ENCODE measurements at places on chromosomes 6 and 20.

DNA sequence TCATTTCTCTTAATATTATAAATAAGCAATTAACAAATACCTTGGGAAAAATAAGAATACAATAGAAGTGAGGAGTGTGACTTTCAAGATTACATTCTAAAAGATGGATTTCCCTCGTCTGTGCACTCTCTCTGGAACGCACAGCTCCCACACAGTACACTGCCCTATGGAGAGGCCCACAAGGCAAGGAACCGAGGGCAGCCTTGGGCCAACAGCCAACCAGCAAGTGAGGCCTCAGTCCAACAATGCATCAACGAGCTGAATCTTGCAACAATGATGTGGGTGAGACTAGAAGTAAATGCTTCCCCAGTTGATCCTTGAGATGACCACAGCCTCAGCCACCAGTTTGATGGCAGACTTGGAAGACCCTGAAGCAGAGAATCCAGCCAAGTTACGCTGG is 34.5 kb upstream of the AVP start:
- DNase-seq = no peak

DNA sequence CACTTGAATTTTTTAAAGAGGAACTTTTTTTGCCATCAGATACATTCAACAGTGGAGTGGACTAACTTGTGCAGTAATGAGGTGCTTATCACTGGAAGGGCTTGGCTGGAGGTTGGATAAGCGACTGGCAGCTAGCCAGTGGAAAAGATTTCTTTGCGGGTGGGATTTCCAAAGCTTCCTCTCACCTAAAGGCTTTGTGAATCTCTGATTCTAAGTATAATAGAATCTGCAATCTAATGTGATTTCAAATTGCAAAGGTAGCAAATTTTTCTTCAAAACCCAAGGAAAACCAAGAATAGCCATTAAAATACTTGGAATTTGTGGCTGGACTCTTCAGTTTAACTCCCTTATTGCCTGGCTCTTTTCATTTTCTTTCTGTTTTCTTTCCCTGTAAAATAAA is 460.4 kb upstream of the MARCKS start:
- no peak for DNase-seq

DNA sequence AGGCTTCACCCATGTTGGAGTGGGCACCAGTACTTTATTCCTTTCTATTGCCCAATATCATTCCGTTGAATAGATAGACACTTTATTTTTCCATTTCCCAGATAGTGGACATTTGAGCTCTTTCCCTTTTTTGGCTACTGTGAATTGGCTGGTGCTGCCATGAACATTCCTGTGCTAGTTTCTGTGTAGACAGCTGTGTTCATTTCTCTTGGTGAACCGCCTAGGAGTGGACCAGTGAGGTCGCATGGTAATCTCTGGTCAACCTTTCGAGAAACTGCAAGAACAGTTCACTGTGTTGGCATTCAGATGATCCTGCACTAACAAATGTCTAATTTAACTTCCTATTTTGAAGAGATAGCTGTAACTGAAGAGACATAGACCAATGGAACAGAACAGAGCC is 58.6 kb downstream of the RAMACL start:
- DNase-seq = no peak

DNA sequence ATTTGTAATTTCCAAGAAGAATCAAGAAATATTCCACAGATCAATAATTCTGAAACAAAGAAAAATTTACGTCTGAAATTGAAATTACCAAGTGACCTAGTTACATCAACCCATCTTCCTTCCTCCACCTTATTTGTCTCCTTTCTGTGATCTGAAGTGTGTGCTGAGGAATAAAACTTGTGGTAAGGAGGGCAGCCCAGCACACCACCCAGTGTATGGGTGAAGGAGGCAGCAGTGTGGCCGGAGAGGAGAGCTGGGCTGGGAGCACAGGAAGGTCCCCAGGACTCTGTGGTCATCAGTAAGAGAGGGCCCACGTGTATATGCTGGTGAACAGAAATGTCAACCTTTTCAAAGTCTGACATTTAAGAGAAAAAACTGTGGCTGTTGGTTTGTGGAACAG is 11.3 kb upstream of the CCR6 start:
- DNase-seq = no peak

DNA sequence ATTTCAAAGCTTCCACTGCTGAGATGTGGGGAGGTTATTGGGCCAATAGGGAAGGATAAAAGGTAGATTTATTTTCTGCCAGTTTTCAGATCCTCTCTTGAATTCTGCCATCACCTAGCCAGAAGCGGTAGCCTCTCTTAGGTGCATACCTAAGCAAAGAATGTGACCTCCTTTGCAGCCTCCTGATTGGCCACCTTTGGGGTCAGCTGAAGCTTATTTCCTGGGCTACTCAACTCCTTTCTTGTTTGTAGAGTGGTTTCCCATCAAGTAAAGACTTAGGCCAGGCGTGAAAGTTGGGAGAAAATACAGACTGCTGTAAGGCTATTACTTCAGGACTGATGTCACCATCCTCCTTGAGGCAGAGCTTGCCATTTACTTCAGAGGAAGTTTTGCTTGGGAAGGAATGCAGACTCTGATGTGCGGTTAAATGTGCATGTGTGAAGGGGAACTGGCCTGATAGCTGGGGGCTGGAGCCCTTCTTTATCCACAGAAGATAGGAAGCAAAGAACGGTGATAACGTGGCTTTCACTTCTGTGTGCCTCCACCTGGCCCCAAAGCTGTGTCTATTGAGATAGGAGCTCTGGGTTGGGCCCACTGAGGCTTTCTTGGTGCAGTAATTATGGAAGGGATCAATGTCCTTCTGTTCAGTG is 70.1 kb downstream of the TRMT11 start:
- DNase-seq = no peak

GRCh38 chr6:36805917-36806316 is 33.3 kb downstream of the CPNE5 start:
- no peak for DNase-seq

DNA sequence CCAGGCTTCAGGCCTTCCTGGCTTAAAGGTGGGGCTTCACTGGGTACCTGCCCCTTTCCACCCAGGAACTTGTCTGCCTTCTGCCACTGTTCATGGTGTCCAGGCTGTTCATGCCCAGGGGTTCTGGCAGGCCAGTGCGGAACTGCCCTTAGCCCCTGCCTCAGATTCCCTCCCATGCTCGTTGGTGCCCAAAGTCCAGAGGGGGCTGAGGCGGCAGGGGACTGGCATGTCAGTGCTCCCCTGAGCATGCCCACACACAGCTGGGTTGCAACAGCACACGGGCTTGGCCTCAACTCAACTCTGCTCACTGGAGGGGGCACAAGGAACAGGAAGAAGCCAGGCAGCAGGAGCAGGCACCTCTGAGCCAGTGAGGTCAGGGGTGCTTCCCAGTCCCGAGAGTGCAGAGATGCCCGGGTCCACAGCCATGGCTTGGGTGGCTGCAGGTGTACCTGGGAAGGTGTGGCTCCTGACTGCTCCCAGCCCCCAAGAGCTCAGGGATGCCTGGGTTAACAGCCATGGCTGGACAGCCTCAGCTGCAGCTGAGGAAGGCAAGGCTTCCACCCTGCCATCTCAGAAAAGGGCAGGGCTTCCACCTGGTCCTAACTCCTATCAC is 845.9 kb downstream of the EYS start:
- no peak for DNase-seq

- DNase-seq = no peak
Measured at GRCh38 chr6:167005350-167006159, 6.4 kb downstream of the CEP43 start.

GRCh38 chr6:17589406-17590096 is 10.6 kb upstream of the FAM8A1 start:
- DNase-seq = peak; percentile 43

- DNase-seq = no peak
Measured at GRCh38 chr6:4172368-4172767, 37.0 kb upstream of the ECI2 start.

- DNase-seq = no peak
Measured at GRCh38 chr6:41049521-41049920, 3.5 kb upstream of the APOBEC2 start.

DNA sequence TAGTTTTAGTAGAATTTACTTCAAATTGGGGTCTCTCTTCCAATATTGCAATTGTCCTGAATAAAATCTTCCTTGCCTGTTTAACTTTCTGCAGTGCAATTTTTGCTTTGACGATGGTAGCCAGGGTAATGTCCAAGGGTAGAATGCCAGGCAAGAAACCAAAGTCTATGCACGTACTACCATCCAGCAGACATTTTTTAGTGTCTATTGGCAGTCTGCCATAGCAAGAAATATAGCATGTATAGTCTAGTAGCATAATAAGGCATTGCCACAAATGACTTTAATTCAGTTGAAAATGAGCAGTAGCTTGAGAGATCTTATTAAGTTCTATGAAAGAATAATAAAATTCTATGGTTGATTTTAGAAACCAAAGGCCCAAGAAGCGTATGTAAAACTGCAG is 62.3 kb upstream of the KCNQ5 start:
- DNase-seq = no peak

DNA sequence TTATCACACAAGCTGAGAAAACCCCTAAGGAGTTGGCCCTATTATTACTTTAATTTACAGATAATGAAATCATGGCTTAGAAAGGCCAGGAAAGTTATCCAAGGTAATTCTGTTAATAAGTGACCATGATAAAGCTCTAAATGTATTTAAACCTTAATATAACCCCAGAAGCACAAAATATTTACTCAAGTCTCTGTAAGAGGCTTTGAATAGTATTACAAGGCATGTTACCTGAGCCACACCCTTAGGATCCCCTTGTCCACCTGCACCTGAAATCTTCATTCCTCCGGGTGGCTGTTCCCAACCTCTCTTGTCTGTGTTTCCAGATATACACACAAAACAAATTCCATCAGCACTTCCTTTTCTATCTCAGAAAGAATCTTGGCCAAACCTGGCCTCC is 271.6 kb upstream of the BMP2 start:
- no peak for DNase-seq

DNA sequence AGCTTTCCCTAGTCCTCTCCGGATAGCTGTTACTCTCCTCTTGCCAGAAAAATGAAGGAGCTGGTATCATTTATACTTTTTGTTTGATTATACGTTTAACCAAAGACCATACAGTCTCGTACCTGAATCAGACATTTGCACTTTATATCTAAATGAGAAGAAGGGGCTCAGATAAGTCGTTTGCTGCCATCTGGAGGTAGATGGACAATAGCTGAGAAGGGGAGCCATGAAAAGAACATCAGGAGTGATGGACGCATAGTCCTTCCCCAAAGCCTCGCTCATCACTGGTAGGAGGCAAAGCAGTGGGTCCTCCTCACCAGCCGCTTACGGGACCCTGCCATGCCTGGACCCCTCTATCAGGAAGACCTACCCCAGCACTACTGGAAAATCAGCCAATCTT is 45.4 kb downstream of the RPF2 start:
- no peak for DNase-seq

GRCh38 chr20:50516180-50516934 is 6.2 kb downstream of the PTPN1 start:
- no peak for DNase-seq

DNA sequence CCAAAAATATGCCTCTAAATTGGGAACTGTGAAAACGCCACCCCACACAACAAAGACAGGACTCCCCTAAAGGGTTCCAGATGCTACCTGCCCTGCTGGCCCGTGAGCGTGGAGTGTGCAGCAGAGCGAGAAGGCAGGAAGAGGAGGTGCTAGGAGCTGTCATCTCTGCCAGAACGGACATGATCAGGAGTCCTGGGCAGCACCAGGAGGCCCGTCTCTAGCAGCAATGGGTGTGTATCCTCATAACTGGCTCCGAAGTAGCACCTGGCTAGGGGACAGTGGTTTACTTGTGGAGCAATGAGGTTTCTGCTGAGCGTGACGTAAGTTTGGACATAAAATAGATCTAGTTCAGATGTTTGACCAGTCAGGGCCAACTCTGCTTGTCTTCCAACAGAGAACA is 226.0 kb downstream of the CDH4 start:
- DNase-seq = no peak

- DNase-seq = peak; percentile 24
Measured at GRCh38 chr6:137218473-137218916, 690 bp downstream of the IFNGR1 start.

DNA sequence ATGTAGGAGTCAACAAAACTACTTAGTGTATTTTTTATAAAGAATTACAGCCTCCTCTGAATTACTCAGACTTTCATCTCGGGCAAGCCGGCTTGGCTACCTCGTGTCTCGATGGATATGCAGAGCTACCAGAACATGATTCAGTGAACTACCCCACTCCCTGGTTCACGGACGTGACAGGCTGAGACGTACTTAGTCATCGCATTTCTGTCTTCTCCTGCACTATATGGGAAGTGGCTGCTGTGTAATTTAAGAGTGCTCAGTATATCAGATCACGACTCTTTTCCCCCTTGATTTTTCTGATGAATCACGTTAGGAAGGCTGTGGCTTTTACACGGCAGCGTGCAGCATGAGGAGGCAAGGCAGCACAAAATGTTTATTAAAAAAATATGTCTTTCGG is 302.7 kb upstream of the ZFP64 start:
- DNase-seq = no peak

DNA sequence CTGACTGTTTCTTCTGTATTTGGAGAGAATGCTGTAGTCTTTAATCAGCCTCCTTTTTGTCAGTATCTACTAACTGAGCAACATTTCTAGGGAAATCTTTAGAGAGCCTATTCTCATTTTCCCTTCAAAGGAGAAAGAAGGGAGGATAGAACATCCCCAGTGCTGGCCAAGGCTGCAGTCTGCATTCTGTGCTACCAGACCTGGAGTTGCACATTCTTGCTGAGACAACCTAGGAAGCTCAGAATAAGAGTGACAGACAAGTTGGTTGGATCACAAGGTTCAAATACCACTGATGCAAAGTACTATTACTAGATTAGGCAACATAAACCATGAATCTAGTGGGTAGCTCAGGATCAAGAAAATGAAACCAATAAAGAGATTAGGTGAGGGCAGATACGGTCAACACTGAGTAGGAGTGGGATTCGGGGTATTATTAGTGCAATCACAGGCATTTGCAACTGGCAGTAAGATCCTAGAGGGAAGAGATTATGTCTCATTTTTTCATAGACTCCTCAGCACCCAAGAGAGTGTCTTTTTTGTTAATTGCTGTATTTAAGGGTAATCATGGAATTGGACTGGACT is 213.5 kb upstream of the FAM83B start:
- no peak for DNase-seq

- no peak for DNase-seq
Measured at GRCh38 chr20:52684176-52684575, 288.0 kb upstream of the TSHZ2 start.

GRCh38 chr6:40897390-40898003 is 141.5 kb downstream of the UNC5CL start:
- DNase-seq = no peak

GRCh38 chr6:132289756-132290155 is 111.5 kb downstream of the MOXD1 start:
- DNase-seq = no peak

Data from COLO829 (cell line).